ENCODE measurements at places on chromosomes 2 and 18. TPM values are rescaled to one million over a fixed set of nuclear protein-coding genes. Genes with fewer than 3 reads are reported as not detected.

Gene PKP4
- 55.2 TPM for total RNA-seq

GRCh38 chr18:54967786-54968185 lies 8.5 kb upstream of the CCDC68 start:
- DNase-seq = no peak

DNA sequence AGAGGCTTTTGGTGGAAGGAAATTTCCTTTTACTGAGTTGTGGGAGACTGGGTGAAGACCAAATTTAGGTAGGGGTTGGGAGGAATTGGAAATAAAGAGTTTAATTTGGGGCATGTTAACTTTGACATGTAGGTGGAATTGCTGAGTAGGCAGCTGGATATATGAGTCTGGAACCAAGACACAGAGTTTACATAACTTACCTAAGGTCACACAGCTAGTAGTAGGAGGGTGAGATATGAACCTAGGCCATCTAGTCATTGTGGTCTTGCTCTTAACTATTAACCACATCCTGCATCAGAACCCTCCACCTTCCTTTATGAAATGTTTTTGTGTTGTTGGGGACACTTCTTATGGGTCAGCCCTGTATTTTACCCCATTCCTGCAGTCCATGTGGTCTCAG lies 113.1 kb downstream of the ICOS start:
- no peak for DNase-seq

- no peak for DNase-seq
These were observed 2.1 kb upstream of the LRRFIP1 start for GRCh38 chr2:237625216-237625705.

DNA sequence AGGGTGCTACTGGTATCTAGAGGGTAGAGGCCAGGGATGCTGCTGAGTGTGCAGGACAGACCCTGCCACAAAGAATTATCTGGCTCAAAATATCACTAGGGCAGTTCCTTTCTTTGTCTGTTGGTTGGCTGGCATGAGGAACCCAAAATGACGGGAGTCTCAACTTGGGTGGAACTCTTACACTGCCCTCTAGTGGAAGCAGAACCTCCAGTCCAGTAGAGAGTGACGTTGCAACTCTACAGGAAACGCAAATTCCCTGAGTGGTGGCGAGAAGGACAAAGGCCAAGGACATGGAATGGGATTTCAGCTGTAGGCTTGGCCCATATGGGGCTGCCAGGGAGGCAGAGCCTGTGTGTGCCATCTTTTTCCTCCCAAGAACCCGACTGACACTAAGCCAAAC lies 47.1 kb downstream of the COPS8 start:
- DNase-seq = no peak

GRCh38 chr2:5798084-5798483 lies 105.9 kb downstream of the SOX11 start:
- DNase-seq = no peak

Gene C1GALT1C1L
- total RNA-seq = not detected

- no peak for DNase-seq
These were observed 99.4 kb upstream of the RND3 start for GRCh38 chr2:150586858-150587257.

GRCh38 chr2:74881176-74881575 lies 47.2 kb downstream of the HK2 start:
- DNase-seq = no peak

DNA sequence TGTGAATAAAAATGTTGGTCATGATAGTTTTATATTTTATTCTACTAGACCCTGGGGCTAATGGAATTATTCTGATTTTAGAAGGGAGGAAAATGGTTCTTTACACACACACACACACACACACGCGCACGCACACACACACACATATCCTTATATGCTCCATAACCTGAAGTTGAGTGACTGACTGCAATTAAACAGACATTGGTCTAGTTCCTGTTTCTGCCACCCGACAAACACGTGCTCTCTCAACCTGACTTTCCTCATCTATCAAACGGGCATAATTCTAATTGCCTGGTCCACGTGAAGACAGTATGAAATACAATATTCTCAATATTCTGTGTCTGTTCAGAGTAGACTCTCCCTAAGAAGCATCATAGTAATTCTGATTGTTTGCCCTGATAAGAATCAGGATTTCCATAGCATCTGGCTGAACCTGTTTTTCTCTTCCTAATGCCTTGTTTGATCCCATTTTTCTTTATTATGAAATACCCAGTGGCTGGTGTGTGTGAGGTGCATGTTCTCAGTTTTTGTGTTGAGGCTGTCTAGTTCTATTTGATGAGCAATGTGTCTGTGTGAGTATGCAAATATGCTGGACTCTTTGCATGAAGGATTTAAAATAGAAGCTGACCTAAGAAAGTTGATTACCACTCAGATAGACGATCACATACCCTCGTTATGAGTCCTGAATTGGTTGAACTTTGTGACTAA lies 51.0 kb downstream of the SETBP1 start:
- no peak for DNase-seq

DNA sequence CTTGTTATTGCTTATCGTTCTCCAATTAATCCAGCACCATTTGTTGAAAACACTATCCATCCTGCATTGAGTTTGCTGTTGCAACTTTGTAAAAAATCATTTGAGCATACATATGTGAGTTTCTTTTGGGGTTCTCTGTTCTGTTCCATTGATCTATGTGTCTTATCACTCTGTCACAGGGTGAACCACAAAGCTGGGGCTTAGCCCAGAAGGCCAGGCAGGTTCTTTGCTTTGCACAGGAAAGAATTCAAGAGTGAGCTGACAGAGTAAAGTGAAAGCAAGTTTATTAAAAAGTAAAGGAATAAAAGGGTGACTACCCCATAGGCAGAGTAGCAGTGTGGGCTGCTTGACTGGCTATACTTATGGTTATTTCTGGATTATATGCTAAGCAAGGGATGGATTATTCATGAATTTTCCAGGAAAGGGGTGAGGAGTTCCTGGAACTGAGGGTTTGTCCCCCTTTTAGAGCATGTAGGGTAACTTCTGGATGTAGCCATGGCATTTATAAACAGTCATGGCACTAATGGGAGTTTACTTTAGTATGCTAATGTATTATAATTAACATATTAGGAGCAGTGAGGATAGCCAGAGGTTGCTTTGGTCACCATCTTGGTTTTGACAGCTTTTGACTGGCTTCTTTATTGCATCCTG lies 46.8 kb downstream of the RNF138 start:
- no peak for DNase-seq

DNA sequence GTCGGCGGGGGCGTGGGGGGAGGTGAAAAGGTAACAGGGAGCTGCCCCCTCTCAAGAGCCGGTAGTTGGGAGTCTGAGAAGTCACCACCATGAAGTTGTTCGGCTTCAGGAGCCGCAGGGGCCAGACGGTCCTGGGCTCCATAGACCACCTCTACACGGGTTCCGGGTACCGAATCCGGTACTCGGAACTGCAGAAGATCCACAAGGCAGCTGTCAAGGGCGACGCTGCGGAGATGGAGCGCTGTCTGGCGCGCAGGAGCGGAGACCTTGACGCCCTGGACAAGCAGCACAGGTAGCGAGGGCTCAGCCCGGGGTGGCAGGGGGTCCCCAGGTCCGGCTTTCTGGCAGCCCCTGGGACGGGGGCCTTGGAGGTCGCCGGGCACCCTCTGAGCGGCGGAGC lies 47.1 kb upstream of the ZNF519 start:
- no peak for DNase-seq

DNA sequence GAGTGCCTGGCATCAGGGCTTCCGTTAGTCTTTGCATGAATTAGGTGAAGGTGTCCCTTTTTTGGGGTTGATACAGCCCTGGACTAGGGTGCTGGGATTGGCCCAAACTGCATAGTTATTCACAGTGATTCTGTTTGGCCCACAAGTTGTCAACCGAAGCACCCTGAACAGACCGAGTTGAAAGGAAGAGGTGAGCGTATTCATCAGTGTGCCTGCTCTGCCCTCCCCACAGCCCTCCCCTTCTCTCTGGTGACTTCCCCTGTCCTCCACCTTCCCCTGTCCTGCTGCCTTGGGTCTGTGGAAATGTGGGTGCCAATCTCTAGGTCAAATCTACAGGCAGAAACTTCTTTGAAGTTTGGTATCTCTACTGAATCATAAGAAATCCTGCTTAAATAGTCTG lies 330.5 kb downstream of the DYSF start:
- DNase-seq = no peak

Gene NYAP2
- total RNA-seq = not detected

DNA sequence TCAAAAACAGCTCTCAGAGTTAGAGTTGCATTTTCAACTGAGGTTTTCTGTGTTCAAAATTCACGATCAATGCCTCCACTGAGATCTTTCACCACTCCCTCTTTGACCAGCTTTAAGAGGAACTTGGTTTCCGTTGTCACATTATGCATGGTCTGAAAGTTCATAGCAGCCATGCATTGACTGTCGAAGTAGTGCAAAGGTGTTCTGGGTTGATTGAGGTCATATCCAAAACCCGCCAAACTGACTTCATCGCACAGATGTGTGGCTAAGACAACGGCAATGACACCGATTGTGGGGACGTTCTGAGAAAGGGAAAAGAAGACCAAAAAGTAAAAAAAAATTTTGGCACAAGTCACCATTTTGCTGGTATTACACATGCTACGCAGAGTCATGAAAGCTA lies 48.7 kb downstream of the ST3GAL5 start:
- DNase-seq = no peak

DNA sequence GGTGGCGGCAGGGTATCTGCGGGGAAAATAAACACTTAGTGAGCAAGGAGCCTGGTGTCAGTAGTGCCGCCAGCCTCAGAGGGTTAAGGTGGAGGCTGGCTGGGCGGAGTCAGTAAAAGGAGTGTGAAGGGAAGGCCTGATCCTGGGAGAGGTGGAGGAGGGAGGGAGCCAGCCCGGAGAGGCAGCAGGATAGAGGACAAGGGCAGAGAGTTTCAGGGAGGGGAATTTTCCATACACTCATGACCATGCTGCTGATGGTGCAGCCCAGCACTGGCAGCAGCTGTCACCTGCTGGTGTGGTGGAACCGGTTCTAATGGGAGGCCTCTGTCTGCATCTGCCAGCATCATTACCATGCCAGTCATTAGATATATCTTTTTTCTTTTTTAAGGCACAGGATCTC lies 2.0 kb upstream of the TEX44 start:
- DNase-seq = no peak

DNA sequence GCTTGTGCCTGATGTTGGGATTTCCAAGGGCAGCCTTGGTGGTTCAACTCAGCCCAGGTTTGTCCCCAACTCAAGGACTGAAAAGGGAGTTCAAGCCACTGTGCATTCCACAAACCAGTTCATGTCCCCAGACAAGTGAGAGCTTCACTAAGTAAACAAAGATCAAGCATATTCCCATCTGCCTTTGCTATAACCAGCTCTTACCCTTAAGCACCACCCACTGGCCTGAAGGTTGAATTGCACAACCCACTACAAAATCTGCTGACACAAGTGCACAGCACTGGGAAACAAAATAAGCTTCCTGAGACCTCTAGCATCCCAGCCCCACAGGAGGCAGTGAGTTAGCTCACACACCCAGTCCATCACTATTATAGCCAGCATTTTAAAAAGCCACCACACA lies 516.7 kb downstream of the NR4A2 start:
- DNase-seq = no peak

GRCh38 chr2:34252111-34252510 lies 653.0 kb upstream of the FAM98A start:
- DNase-seq = no peak

DNA sequence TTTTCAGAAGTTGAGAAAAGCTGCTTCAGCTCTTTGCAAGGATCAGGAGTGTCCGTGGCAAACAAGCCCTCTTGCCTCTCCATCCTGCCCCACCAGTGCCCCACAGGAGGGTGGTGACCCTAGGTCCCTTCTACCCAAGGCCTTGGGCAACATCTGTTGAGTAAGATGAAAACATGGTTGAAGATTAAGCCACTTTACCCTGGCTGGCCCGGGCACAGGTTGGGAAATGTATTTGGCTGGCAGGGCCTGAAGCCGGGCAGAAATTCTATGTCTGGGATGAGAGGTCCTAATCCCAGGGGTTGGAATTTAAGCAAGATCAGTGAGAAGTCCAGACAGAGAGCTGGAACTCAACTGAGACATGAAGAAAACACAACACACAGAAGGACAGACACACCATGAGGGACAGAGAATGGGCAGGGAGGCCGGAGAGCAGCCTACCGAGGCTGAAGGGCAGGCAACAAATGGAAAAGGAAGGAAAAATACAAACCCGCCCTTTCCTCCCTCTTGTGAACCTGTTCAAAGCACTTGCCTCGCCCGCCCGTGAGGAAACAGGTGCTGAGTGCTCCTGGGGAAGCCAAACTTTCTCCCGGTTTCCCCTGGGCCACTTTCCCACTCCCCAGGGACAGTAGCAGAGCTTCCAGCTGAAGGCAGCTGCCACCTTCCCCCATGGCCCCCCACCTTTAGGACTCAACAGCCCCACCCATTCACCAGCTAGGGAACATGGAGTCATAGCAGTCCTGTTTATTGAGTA lies 86.1 kb downstream of the TNS1 start:
- DNase-seq = no peak

Gene FNDC4
- 54.4 TPM for total RNA-seq

Gene MEP1B
- total RNA-seq = 0.72 TPM

Gene KANSL3
- total RNA-seq = 48.4 TPM

Gene LINC00305
- not detected for total RNA-seq

DNA sequence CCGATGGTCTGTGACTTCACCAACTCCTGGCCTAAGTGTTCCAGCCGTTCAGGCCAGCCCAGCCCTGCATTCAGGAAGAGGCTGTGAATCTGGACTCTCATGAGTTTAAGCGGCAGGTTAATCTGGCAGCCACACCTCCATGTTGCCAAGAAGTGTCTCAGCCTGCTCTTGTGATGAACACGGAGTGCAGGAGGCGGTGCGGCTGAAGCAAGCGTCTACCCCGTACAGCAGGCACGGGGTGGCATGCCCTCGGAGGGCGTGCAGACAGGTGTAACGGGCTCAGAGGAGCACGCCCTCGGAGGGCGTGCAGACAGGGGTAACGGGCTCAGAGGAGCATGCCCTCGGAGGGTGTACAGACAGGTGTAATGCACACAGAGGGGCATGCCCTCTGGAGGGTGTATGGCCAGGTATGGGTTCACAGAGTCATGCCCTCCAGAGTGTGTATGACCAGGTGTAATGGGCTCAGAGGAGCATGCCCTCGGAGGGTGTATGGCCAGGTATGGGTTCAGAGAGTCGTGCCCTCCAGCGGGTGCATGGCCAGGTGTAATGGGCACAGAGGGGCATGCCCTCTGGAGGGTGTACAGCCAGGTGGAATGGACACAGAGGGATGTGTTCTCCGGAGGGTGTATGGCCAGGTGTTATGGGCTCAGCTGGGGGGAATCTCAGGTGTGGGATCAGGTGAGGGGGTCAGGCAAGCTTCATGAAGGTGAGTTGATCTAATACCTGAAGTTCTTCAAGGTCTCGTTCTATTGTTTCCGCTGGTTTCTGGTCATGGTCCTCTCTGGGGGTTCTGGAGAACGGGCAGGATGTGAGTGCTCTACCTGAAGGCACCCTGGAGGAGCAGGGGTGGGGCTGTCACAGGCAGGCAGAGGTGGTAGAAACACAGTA lies 22.6 kb downstream of the CROCC2 start:
- DNase-seq = peak; percentile 34
